ENCODE measurements at places on chromosomes 12 and 14. TPM values are rescaled to one million over a fixed set of nuclear protein-coding genes. Genes with fewer than 3 reads are reported as not detected.

The GLT8D2 gene
- total RNA-seq = 5.1 TPM

The NRL gene
- 2.7 TPM for total RNA-seq

The GPD1 gene
- total RNA-seq = 2.1 TPM

The FSCB gene
- total RNA-seq = not detected

The TGFB3 gene
- 3.9 TPM for total RNA-seq

GRCh38 chr12:112503512-112503911 is 84.8 kb downstream of the PTPN11 start:
- DNase-seq = no peak

DNA sequence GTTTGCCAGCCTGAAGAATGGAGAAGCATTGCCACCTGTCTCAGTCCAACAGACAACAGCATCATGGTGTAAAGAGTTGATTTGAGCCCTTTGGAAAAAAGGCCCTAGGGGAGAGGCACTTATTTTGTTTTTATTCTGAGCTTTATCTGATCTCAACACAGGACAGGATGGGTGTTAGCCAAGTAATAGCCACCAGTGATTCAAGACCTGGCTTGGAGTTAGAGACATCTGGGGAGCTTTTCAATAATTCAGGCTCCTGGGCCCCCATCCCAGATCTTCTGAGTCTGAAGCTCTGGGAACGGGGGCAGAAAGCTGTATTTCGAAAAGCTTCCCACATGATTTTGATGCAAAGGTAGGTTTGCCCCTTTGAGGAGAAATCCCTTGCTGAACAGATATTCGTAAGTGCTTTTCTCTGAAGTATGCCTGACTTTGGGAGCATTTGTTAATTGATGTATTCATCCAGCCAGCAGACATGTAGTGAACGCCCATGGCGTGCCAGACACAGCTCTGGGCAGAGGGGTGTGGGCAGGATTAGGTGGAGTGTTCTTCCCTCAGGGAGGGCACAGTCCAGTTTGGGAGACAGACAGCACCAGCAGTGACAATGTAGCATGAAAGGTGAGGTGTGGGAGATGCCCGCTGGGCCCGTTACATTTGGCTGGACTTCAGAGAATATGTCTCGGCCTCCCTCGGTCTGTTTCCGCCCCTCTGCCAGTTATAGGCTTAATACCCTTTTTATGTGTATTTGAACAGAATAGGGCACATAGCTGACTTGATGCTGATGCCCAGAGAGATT is 72.5 kb downstream of the TSPAN9 start:
- DNase-seq = no peak

DNA sequence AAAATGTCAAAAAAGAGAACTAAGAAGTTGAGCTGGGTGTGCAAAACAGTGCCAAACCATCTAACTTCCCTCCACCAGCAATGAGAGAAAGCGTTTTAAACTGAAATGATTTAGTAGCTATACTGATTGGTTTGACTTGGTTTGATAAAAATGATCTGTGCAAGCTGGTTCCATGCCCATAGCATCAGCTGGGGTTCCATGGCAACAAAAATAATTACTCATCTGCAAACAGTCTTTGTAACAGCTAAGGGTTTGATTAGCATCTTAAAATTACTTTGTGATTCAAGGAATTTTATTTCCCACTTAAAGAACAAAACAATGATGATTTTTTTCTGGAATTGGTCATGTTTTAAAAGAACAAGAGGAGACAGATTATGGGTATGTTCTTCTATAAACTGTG is 15.0 kb upstream of the BICD1 start:
- no peak for DNase-seq

DNA sequence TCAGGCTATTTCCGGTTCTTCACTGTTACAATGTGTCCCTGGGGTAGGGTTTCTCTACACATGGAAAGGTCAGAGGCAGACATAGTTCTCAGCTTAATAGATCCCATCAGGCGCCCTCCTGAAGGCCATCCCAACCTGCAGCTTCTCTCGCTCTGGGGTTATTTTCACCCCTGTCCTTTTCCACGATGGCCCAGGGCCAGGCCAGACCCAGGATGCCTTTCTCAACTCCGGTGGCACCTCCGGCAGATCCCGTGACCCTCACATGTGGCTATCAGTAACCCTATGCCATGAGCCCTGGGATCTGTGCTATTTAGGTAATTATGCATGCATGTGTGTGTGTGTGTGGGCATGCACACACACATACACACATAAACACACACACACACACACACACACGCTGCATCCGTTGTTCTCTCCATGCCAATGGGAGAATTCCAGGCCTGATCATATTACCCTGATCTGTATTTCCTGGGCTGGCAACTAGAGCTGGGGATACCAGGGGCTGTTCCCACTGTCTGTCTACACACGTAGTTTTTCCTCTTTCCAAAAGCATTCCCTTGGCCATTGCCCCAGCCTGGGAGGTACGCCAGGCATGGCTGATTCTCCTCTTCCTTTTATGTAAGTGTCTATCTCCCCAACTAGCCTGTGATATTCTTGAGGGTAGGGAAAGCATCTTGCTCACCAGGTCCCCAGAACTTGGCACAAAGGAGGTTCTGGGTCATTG is 51.2 kb upstream of the NOS1 start:
- no peak for DNase-seq

DNA sequence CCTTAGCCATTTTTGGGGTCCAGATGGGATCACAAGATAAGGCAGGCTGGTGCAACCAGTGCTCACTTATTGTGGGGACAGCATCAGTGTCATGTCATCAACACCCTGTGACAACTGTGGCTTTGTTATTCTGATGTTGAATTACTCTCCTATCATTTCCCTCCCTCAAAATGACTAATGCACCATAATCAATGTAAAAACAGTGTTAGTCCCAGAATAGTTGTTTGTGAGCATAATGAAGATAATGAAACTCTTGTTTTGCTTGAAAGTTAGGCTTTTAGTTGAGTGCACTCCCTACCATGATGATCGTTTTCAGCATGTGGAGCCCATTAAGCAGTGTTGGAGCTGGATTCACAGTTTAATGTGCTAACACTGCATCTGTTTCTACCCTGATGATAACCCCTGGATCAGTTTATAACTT is 151.4 kb downstream of the TMTC2 start:
- no peak for DNase-seq

- no peak for DNase-seq
Measured at GRCh38 chr12:74339211-74339610, 198.4 kb upstream of the ATXN7L3B start.

- DNase-seq = no peak
Measured at GRCh38 chr12:108282676-108283075, 56.4 kb downstream of the CMKLR1 start.

DNA sequence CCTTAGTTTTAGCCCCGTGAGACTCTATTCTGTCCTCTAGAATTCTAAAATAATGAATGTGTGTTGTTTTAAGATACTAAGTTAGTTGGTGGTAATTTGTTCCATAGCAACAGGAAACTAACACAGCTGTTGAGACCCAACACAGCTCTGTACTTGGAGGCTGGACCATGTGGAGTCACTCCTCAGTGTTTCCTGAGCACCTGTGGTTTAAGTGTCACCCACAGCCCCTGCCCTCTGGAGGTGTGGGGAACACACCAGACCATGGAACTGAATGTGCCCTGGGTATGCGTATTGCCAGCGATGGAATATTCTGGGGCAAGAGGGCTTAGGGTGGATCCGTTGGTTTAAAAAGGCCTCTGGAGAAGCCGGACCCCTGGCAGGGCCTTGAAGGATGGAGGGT is 16.6 kb upstream of the GPR68 start:
- DNase-seq = no peak

GRCh38 chr12:51705450-51705849 is 114.4 kb downstream of the SCN8A start:
- no peak for DNase-seq

DNA sequence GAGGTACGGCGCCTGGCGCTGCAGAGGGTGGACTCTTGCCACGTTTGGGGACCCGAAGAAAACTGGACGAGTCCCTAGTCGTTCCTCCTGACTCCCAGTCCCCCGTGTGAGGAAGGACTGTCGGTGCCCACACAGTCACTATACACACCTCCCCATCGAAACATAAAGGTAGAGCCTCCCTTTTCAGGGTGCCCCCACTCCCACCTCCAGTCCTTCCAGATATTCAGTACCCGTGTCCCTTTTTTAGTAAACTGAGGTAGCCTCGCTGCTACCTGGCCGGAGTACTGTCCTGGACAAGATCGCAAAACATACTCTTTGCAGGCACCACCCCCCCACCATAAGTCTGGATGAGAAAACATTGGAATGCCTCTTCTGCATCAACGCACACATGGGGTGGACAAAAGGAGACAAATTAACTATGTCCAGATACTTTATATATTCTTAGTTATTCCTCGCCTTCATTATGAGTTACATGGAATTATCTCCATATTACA is 610 bp upstream of the KMT2D start:
- no peak for DNase-seq
